ENCODE measurements at places on chromosomes 3 and 15.

DNA sequence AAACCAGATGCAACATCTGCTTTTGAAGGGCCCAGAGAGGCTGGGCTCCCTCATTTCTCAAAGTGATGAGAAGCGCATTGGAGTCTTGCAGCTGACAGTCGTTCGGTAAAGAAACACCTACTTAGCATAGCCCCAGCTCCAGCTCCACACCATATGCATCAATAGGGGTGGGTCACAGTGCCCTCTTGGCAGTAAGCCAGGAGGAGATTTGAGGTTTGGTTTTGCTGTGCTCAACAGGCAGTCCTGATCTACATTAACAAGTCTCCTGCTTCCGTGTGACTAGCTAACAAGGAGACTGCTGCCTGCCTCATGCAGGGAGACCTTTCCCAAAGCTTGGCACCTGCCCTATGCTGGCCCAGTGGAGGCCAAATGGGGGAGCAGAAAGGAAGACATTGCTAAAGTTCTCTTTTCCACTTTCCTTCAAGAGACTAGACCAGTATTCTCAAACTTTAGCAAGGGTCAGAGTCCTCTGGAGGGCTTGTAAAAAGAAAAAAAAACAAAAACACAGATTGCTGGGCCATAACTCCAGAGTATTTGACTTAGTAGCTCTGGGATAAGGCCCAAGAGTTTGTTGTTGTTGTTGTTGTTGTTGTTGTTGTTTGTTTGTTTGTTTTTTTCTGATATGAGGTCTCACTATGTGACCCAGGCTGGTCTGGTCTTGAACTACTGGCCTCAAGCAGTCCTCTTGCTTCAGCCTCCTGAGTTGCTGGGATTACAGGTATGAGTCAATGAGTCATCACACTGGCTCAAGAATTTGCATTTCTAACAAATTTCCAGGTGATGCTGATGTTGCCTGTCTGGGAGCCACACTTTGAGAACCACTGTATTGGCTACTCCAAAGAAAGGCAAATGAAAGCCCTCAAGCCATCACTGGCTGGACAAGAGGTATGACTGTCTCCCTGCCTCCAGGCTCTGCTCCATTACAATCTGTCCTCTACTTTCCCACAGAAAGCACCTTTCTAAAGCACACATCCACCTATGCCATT lies 294.9 kb downstream of the RORA start:
- no peak for DNase-seq

DNA sequence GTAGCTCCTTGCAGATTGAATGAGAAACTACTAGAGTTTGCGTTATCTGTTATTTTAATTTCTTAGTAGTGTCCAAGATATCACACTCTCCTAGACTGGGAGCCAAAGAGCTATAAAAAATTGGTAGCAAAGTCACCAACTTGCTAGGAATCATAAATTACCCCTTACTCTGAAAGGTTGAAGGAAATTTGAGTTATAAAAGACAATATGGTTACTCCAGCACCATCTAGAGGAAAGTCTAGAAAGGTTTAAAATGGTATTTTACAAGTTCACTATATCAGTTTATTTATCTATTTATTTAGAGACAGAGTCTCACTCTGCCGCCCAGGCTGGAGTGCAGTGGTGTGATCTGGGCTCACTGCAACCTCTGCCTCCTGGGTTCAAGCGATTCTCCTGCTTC lies 121.6 kb downstream of the RBPMS2 start:
- DNase-seq = no peak

DNA sequence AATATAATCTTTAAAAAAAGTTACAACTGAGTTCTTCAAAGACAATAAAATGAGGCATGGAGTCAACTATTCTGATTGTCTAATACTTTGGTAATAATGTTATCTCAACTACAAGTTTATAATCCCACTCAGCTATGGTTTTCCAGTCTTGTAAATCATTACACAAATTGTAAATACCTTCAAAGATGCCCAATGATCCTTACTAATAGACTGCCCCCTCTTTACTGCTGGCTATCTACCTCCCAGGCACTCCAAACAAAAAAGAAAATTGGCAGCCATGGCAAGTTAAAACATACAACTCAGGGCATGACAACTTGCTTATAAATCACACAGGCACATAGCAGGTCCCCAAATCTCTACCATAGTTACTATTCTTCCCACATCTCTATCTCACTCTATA lies 58.5 kb downstream of the ZNF280D start:
- DNase-seq = no peak

DNA sequence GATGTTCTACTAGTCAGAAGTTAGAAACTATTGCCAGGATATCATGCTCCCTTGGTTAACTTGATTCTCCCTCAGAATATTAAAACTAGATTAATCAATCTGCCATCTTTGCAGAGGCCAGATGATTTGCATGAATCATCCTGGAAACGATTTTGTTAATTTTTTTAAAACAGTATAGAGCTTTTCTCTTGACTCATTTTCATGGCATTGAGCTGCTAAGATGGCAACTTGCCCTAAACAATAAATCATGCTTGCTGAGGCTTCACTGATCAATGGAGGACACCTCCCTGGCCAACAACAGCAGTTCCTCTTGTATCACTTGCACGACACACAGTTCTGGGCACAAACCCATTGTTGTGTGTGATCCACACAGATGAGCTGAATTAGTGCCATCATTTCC lies 109.1 kb downstream of the COL6A6 start:
- no peak for DNase-seq

DNA sequence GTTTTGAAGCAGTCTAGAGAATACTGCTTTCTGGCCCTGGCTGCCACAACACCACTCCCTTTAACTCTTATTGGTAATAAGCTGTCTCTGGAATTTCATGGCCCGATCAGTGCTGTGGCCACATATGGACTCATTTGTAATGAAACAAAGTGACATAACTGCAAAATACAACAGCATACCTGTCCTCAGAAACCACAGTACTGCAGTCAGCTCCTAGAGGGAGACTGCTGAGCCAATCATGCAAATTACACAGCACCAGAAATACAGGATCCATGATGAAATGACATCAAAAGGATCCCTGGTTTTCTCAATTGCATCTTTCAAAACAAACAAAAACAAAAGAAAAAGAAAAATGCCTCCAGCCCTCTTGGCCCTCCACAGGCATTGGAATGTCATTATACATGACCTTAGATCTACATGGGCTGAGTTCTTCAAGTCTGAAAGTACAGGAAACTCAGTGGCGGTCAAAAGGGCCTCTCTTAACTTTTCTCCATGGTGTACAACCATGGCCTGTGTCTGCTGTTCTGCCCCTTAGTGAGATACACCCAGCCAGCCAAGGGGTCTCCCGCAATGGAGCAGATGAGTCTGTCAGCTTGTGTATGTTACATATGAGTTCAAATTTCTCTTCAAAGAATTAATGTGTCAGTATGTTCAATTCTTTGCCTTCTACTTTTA lies 24.9 kb upstream of the KBTBD12 start:
- no peak for DNase-seq

DNA sequence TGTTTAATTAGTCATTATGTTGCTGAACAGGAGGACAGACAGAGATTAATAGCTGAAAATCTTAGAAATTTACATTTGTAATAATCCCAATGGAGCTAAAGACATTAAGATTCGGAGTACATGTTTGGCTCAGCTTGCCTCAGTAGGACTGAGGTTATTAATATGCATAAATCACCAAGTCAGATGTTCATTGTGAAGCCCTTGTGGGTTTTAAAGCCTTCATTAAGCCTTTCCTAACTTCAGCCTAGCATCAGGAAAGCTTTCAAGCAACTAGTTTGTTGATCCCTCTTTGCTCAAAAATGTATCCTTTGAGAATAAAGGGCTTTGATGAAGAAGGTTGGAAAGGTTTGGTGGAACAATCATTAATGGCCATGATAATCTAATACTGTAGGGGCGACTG lies 178.2 kb upstream of the CGNL1 start:
- no peak for DNase-seq

GRCh38 chr3:44234648-44235268 lies 6.9 kb upstream of the TOPAZ1 start:
- DNase-seq = no peak

- DNase-seq = no peak
Observed at GRCh38 chr3:140816372-140817195, 125.1 kb upstream of the SLC25A36 start.

- peak; percentile 42 for DNase-seq
Observed at GRCh38 chr3:34260271-34261000, 462.0 kb downstream of the PDCD6IP start.

DNA sequence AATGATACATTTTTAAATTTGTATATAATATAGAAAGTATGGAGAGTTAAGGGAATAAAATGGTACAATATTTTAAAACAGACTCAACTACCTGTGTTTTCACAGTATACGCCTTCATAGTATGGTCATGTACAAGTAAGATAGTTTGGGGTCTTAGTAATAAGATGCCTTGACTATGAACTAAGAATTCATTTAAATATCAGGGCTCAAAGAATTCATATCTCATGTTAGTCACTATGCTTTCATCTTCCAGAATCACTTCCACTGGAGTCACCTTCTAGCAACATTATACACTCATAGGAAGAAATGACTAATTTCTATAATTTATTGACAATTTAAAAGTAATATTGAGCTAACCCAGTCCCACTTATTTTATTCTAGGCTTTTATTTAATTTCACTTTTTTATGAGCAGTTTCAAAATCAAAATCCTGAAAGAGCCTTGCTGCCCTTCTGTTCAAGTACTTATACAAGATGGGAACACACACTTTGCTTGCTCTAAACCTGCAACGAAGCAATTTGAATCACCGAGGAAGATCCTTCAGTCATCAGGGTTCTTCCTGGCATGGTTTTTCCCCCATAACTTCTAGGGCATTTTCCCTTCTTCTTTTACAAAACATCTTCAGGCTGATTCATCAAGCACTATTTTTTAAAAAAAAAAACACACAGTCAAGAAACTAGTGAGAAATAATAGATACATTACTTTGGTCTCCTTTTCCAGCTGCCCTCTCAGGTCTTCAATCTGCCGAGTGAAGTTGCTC lies 94.1 kb downstream of the MYH15 start:
- DNase-seq = no peak

- peak; percentile 78 for DNase-seq
Observed at GRCh38 chr3:15629860-15630597, 28.5 kb downstream of the BTD start.

DNA sequence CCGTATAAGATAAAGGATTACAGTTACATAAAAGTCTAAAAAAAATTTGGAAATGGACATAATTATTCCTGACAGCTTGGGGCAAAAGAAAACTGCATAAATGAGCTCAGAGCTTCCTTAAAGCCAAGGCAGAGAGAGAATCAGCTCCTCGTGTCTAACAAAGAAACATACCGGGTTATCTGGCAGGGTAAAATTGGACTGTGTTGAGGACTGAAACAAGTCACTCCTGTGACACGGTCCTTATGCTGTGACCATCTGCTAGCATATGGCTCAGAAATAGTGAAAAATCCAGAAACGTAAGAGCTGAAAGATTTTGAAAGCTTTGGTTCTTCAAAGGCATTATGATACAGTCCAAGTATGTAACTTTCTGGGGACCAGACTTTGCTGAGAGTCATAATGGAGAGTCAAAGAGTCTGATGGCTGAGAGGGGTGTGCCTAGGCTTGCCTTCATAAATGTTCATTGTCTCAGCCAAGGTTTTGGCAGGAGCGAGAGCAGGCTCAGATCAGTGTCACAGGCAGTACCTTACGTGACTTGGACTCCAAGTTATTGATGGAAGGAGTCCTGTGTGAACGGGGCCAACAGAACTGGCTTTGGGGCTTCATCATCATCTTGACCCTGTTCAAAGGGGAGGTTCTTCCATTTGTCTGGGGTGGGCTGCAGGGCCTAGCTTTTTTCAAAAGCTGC lies 12.5 kb downstream of the MAP6D1 start:
- no peak for DNase-seq

DNA sequence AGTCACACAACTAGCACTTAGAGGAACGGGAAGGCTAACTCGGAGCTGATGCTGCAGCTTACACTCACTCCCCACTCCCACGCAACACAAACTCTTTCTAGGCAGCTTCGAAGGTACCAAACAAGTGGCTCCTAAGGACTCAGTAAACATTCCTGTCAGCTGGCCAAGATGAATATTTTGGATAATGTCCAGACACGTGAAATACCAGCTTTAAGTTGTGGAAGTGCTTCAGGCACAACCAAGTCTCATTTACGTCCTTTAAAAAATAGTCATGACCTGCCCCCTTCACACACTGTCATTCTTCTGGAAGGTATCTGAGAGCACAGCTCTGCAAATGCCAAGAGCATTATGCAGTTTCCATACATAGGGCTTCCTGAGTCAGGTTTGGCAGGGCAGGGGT lies 1005.9 kb upstream of the CFAP20DC start:
- no peak for DNase-seq

DNA sequence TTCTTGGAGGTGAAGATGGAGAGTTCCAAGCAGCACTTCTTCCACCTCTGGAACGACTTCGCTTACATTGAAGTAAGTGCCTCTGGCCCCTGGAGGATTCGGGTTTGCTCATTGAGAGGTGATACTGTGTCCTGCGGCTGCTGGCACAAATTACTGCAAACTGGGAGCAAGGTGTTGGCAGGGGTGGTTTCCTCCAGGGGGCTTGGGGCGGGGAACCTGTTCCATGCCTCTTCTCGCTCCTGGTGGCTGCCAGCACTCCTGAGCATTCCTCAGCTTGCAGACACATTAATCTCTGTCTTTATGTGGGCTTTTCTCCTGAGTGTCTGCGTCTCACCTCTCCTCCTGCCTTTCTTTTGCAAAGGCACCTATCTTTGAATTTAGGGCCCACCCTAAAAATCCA lies 47.4 kb downstream of the MESD start:
- no peak for DNase-seq

DNA sequence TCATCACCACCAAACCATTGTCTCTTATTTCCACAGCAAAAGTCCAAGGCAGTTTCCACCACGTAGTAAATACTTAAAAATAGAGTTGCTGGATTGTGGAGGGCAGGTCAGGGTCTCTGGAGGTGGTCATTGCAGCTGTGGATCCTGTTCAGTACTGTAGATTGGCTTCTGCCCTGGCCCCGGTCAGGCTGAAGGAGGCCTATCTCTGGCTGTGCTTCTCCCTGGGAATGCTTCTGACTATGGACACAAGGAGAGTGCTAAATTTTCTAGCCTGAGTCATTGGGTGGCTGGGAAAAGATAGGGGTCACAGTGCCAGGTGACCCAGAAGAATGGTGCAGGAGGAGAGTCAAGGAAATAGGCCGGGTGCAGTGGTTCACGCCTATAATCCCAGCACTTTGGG lies 26.3 kb upstream of the GMPPB start:
- DNase-seq = no peak

- no peak for DNase-seq
Observed at GRCh38 chr15:57328897-57329296, 47.4 kb upstream of the CGNL1 start.

- no peak for DNase-seq
Observed at GRCh38 chr15:76195506-76196268, 115.6 kb downstream of the ETFA start.

GRCh38 chr3:111107662-111108035 lies 36.0 kb downstream of the NECTIN3 start:
- DNase-seq = no peak

DNA sequence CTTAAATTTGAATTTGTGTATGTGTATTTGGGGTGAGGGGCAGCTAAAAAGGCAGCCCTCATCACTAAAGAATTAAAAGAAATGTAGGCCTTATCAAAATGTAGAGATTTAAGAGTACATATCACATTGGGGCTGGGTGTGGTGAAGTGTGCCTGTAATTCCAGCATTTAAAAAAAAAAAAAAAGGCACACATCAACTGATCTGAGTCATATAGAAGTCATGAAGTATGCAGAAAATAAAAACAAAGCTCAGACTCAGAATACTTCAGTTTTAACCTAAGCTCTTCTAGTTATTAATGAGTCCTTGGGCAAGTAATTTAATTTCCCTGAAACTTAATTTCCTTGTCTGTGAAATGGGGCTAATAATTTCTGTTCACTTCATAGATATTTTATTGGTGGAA lies 31.6 kb downstream of the SLC24A1 start:
- DNase-seq = no peak

- no peak for DNase-seq
Observed at GRCh38 chr3:6165951-6166350, 695.0 kb upstream of the GRM7 start.
